ENCODE measurements at places on chromosomes 7 and 10.

DNA sequence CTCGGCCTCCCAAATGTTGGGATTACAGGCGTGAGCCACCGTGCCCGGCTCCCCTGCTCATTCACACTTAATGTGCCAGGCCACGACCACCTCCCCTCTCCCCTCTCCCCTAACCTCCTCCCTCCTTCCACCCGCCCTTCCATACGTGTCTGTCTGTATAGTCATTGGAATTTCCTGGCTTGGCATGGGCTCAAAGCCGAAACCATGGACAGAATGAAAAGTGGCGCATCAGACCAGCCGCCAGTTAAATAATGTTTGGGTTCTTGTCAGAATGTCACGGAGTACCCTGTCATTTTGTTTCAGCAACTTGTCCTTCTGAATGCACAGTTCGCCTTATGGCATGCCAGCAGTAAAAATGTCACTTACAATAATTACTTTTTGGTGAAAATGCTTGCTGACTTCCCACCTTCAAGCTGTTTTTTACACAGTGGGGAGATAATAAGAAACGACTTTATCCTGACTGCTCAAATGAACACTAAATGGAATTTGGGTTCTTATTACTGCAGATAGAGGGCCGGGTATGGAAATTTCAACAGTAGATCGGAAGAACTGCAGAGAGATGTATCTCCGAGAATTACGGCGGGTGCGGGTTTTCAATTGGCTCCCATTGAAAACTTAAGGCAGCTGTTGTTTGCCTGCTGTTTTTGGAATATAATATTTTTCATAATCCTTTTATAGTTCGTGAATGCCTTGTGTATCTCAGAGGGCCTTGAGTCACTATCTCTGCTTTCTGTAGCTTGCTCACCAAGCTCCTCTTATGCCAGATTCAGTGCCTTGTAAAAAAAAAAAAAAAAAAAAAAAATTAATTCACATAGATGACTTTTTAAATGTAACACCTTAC is 65.5 kb upstream of the SH2B2 start:
- DNase-seq = no peak

DNA sequence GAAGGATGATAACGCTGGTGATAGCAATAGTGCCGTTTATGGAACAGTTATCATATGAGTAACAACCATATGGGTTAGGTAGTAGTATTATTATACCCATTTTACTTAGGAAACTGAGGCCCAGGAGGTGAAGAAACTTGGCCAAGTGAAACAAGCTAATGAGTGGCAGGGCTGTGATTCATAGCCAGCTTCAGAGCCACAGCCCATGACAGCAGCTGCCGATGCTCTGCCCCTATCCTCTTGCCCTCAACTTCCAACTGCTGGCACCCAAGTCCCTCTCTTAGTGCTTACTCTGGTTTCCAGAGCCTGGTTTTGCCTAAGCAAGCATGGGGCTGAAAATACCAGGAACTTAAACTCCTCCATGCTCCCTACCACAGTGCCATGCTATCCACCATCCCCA is 12.3 kb downstream of the SH3PXD2A start:
- DNase-seq = peak; percentile 25

DNA sequence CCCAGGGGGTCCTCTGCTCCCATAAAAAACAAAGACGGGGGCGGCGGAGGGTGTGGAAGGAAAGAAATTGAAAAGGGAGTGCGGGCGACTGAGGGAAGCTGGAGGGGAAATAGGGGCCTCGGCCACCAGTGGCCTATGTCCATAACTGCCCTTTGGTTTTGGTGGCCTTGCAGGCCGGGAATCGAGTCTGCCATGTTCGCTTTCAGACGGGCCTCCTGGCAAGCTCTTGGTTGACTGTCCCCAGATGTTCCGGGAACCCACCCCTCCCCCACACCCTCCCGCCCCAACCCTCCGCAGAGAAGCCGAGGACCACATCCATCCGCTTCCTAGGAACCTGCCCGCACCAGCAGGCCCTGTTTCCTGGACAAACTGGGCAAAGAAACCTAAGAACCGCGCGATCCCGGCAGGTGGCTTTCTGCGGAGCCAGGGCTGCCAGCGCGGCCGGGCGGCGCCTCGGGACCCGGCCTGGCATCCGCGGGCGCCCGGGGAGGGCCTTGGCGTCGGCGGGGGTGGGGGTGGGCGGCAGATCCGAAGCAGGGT is 20.0 kb upstream of the GATA3 start:
- no peak for DNase-seq

DNA sequence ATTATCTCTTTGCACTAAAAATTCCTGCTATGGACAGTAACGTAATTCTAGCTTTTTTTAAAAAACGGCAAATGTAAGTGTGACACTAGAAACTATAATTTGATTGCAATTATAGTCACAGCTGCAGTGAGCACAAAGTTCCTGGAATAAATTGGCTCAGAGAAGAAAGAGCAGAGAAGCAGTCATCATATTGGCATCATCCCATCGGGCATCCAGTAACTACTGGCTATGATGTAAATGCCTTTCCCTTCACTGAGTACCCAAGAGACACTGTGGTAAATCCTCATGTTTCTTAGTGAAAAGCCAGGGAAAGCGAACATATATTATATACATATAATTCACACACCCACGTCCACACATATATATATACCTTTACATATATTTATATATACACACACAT is 43.6 kb downstream of the PIP4K2A start:
- DNase-seq = no peak

GRCh38 chr7:99116144-99116543 is 27.8 kb downstream of the SMURF1 start:
- no peak for DNase-seq

DNA sequence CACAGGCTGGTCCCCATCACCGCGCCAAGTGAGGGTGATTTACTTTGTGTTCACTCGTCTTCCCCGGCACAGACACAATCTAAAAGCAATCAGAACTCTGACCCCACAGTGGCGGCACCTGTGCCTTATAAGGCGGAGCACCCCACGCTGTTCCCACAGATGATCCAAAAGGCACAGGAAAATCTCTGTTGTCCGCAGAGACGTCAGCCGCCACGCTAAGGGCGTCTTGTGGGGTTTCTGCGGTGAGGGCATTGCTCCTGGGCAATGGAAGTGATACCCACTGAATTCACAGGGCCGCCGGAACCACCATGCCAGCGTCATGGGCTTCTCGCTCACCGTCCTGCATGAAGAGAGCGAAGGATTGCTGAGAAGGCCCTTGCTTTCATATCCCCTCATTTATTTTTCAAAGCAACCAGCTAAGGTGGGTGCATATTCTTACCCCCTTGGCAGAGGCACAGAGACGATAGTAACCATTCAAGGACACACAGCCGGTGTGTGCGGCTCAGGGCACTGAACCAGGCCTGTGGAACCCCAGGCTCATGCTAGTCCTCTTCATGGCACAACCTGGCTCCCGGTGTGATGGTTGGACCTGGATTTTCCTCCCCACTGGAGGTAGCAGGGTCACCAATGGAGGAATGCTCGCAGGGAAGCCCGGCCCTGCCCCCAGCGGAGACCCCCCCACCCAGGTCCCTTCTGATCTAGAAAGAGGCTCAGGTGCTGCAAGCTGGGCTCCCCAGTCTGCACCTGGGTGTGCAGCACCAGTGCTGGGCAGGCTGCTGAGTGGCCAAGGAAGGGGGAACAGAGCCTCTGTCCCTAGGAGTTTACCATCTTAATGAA is 279.0 kb downstream of the TCERG1L start:
- no peak for DNase-seq

- no peak for DNase-seq
Measured at GRCh38 chr7:111832174-111832573, 269.9 kb upstream of the IMMP2L start.

- no peak for DNase-seq
Measured at GRCh38 chr7:122605929-122606328, 93.0 kb downstream of the RNF133 start.

GRCh38 chr10:61682323-61682722 is 19.6 kb downstream of the CABCOCO1 start:
- no peak for DNase-seq
